Left ventricle myocardium inferior (tissue), 1 donor: ENCODE measurements at places on chromosomes 6 and 20.

GRCh38 chr6:136524936-136525413, 25.2 kb downstream of the MAP7 start:
- peaks cover 5% of the 10 kb centered on the region for H3K27me3 ChIP-seq
- no peak overlapping the region for H3K4me3 ChIP-seq
- peaks cover 8% of the 10 kb centered on the region for H3K4me1 ChIP-seq

- H3K4me1 ChIP-seq: peaks cover 12% of the 10 kb centered on the region
- no peak overlapping the region for H3K27ac ChIP-seq
- H3K36me3 ChIP-seq: no peaks in the 10 kb centered on the region
- no peak for DNase-seq
Observed at GRCh38 chr6:89139509-89140346, 6.1 kb upstream of the PM20D2 start.

DNA sequence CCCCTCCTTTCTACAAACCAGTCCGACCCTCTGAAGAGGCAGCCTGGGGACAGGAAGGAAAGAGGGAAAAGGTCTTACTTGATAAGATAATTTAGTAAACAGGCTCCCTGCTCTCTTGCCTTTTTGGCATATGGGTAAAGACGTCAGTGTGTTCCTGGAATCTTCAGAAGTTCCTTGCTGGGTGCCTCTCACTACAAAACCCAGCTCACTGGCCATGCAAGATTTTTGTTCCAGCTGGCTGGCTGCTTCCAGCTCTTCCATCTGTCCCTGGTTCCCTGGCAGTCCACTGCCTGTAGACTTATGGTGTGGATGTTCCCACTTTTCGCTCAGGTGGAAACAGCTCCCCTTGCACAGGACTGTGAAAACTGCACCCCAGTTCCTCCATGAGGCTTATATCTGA, 57.4 kb downstream of the MOCS1 start:
- H3K27ac ChIP-seq: peak overlapping the region; percentile 12
- peaks cover 47% of the 10 kb centered on the region for H3K36me3 ChIP-seq
- no peaks in the 10 kb centered on the region for H3K27me3 ChIP-seq
- H3K4me3 ChIP-seq: no peak overlapping the region

DNA sequence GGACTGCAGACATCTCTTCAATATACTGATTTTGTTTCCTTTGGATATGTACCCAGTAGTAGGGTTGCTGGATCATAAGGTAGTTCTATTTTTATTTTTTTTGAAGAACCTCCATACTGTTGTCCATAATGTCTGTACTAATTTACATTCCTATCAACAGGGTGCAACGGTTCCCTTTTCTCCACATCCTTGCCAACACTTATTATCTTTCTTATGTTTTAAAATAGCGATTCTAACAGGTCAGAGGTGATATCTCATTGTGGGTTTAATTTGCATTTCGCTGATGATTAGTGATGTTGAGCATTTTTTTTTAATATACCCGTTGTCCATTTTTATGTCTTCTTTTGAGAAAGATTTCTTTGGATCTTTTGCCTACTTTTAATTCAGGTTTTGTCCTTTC, 2.0 kb upstream of the TP53RK start:
- no peaks in the 10 kb centered on the region for H3K27me3 ChIP-seq
- no peak overlapping the region for H3K4me3 ChIP-seq
- no peak for DNase-seq
- H3K27ac ChIP-seq: no peak overlapping the region
- peaks cover 8% of the 10 kb centered on the region for H3K36me3 ChIP-seq
- H3K4me1 ChIP-seq: peaks cover 37% of the 10 kb centered on the region

DNA sequence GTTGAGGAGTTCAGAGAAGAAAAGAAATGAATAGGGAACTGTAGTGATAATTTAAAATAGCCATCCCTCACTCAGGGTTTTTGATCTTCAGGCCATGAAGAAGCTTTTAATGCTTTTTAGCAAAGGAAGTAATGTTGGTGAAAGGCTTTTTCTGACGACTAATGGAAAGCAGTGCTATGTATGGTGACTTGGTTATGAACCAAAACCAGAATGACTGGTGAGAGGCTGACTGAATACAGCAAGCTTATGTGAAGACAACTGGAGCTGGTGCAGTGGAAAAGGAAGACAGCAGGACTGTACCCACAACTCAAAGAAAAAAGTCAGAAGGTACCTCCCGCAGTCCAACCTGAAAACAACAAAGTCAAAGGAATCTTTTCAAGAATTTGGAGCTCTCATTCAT, 118.8 kb downstream of the PRDM1 start:
- no peaks in the 10 kb centered on the region for H3K27me3 ChIP-seq
- no peak for DNase-seq
- H3K27ac ChIP-seq: no peak overlapping the region
- H3K36me3 ChIP-seq: peaks cover 19% of the 10 kb centered on the region
- no peaks in the 10 kb centered on the region for H3K4me1 ChIP-seq
